ENCODE measurements at places on chromosomes 2 and 18. TPM values are rescaled to one million over a fixed set of nuclear protein-coding genes. Genes with fewer than 3 reads are reported as not detected.

EGR4 gene
- total RNA-seq = not detected

- DNase-seq = no peak
These were observed 21.1 kb downstream of the TBC1D8 start for GRCh38 chr2:101130081-101130480.

DNA sequence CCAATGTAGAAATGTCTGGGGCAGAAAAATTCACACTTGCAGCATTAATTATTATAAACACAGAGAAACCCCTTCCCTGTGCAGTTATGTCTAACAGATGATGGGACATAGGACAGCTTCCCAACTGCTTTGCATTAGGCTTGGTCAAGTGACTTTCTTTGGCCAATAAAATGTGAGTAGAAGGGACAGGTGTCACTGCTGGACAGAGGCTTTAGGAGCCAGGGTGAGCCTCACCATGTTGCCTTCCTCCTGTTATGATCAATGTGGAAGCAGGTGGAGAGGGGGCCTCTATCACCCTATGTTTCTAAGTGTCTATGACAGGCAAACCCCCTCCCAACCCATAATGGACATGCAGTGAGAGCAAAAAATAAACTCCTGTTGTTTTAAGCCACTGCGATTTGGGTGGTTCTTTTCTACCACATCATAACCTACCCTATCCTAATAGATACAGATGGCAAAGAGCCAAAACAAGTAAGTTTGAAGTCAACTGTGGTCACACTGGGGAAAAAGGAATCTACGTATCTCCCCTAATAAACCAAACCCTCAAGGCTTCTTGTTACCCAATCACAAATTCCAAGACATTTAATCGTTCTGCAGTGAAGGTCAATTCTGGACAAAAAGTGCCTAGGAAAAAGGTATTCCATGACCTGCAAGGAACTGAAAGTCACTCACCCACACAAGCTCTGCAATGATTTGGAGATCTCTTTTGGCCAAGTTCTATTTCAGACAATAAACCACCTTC lies 28.6 kb upstream of the POU3F3 start:
- DNase-seq = no peak

SLC9A4 gene
- not detected for total RNA-seq

DNA sequence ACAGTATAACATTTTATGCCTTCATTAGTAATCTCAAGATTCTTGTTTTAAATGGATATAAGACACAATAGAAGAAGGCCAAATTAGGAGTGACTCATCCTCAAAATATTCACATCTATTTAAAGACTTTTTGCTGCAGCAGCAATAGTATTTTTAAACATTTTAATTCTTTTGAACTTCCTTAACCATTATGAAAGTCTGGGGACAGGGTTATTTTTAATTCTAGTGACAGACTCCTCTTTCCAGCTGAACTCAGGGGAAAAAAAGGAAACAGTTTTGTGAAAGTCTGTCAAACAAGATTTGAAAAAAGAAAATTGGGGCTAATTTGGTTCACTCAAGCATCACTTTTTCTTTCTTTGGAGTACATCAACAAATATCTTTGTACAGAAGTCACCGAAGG lies 541.8 kb downstream of the NUP35 start:
- DNase-seq = no peak
